ENCODE measurements at places on chromosomes 1 and 21. TPM values are rescaled to one million over a fixed set of nuclear protein-coding genes. Genes with fewer than 3 reads are reported as not detected.

CFAP141 gene
- total RNA-seq = 6.5 TPM

GRCh38 chr1:248618878-248619277, 16.0 kb downstream of the OR2T11 start:
- no peak for DNase-seq

- no peak for DNase-seq
Observed at GRCh38 chr1:47679826-47680225, 242.0 kb downstream of the FOXD2 start.

DNA sequence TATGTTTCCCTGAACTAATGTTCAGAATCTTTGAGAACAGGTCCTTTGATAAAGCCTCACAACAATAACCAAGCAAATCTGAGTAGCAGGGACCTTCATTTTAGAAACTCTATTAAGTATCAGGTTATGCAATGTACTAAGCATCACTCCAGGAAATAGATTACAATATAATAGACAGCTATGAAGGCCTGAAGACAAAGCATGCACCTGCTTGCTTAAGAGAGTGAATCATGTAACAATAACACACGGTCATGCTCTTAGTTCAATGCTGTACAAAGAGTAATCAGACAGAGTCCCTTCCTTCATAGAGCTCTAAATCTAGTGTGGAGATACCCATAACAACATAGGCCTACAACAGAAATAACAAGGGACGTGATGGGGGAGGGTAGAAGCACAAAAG, 8.1 kb upstream of the CMPK1 start:
- DNase-seq = no peak

BEST4 gene
- total RNA-seq = 0.54 TPM

DNA sequence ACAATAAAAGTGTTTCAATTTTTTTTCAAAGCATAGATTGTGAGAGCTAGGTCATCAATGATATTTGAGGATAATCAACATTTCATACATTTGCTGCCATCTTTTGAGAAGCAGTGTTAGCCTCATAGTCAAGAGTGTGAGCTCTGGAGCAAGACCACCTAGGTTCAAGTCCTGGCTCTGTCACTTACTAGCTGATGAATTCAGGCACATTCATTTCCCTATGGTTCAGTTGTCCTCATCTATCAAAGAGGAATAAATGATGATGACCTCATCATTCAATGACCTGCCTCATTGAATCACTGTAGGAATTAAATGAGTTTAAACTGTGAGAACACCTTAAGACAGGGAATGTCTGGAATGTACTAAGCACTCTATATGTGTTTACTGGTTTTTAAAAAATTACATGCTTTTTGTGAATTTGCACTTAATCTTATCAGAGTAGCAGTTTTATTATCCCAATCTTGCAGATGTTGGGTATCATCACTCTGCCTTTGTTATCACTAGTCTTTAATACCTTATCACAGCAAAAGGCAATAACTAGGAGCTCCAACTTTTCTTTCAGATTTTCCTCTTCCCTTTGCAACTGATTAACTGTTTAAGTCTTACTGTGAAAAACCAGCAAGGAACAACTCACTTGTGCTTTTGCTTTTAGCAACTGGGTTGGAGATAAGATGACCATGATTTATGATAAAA, 47.4 kb downstream of the SLC30A10 start:
- no peak for DNase-seq

PITHD1 gene
- 33.5 TPM for total RNA-seq

NBPF20 gene
- 3.9 TPM for total RNA-seq

DNA sequence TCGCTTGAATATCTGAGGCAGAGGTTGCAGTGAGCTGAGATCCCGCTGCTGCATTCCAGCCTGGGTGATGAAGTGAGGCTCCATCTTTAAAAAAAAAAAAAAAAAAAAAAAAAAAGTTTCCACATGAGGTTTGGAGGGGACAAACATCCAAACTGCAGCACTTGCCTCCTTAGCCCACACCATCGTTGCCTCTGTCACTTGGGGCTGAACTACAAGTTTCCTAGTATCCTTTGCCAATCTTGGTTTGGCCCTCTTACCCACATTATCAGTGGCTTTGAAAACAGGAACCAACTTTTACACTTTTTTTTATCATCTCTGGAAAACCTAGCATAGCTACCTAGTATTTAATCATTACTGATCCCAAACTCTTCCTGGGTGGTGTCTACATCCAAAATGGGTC, 59.2 kb downstream of the CLSTN1 start:
- no peak for DNase-seq

GJC2 gene
- 1.8 TPM for total RNA-seq

- no peak for DNase-seq
Observed at GRCh38 chr1:2050461-2050792, 216 bp downstream of the PRKCZ start.

KRTAP11-1 gene
- total RNA-seq = not detected

PTAFR gene
- 11.0 TPM for total RNA-seq

- no peak for DNase-seq
Observed at GRCh38 chr1:180282401-180283044, 52.5 kb downstream of the LHX4 start.

GRCh38 chr1:164763098-164763497, 204.1 kb downstream of the PBX1 start:
- no peak for DNase-seq

C1orf185 gene
- not detected for total RNA-seq

GRCh38 chr1:173043253-173043652, 7.5 kb downstream of the TNFSF18 start:
- no peak for DNase-seq

ACKR1 gene
- total RNA-seq = 59.6 TPM

- no peak for DNase-seq
Observed at GRCh38 chr1:234213658-234214128, 159.6 kb upstream of the COA6 start.

DNA sequence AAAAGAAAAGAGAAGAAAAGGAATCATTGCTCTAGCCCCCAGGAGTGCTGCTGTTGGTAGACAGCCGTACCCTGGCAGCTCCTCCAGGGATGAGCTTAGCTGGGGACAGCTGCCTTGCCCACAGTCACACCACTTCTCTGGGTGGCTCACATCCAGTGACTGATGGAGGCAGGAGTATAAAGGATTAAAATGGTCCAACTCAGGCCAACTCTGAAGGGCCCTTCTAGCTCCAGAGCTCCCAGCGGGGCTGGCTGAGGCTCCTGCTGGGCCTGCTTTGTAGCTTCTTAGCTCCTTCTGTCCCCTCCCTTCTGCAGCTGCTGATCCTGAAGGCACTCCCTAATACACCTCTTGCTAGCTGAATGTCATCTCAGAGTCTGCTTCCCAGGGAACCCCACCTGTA, 4.4 kb downstream of the CITED4 start:
- no peak for DNase-seq

GRCh38 chr1:111449703-111450017, 396 bp downstream of the ATP5PB start:
- no peak for DNase-seq

DNA sequence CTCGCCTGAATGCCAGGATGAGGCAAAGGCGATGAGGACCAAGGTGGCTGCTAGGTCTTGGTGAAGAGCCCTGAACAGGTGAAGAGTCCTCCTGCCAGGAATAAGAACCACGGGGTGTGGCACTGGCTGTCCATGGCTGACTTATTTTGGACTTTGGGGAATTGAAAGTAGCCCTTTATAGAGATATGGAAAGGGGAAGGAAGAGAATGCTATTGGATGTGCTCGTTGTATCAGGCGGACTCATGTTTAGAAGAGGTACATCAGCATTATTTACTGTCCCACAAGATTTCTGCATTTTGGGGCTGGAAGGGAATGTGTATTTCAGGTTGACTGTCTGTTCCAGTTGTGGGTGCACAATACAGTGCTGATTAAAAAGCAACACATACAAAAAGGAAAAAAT, 465.8 kb downstream of the DSCAM start:
- DNase-seq = no peak

DNA sequence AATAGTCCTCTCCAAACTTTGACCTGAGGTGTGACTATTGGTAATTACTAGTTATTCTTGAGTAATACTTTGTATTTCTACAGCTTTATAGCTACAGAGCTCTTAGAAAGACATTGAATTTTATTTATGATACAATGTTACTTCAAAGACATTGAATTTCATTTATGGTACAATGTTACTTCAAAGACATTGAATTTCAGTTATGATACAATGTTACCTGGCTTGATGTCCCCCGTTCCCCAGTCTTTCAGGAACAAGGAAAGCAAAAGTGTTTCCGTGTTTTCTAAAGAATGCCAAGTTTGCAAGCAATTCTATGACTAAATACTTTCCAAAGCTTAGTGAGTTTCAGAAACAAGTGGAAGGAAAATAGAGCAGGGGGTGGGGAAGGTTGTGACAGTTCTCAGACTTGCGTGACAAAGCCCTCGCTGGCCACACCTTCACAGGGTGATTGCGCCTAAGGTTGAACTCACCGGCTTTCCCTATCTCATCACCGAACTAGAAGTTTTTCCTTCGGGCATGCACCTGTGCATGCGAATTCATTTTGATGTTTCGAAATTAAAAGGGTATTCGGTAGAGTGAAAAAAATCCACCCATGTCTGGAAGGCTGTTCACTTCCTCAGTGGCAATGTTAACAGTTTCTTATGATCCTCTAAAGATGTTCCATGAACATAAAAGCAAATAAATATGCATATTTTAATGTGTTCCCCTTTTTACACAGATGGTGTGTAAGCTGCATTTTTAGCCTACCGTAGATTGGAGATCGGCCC, 909 bp upstream of the PAXBP1 start:
- peak; percentile 48 for DNase-seq

DNA sequence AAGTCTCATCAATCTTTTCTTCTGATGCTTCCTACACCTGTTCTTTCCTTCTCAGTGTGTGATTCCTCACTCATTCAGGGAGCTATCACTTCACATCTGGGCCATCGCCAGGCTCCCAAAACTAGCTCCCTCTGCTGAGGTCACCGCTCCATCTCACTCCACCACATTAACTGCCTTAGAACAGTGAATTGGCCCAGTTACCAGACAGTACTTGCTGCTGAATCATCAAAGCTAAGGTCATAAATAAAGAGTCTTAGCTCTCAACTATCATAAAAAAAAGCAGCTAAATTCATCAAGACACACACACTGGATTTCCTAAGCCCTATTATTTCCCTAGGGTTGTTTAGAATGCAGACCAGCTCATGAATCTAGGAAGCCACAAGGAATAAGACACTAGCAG, 18.8 kb upstream of the SRM start:
- DNase-seq = no peak

- no peak for DNase-seq
Observed at GRCh38 chr21:24897883-24898282, 709.4 kb downstream of the MRPL39 start.

GRCh38 chr1:2625311-2625710, 7.5 kb downstream of the MMEL1 start:
- DNase-seq = no peak

DNA sequence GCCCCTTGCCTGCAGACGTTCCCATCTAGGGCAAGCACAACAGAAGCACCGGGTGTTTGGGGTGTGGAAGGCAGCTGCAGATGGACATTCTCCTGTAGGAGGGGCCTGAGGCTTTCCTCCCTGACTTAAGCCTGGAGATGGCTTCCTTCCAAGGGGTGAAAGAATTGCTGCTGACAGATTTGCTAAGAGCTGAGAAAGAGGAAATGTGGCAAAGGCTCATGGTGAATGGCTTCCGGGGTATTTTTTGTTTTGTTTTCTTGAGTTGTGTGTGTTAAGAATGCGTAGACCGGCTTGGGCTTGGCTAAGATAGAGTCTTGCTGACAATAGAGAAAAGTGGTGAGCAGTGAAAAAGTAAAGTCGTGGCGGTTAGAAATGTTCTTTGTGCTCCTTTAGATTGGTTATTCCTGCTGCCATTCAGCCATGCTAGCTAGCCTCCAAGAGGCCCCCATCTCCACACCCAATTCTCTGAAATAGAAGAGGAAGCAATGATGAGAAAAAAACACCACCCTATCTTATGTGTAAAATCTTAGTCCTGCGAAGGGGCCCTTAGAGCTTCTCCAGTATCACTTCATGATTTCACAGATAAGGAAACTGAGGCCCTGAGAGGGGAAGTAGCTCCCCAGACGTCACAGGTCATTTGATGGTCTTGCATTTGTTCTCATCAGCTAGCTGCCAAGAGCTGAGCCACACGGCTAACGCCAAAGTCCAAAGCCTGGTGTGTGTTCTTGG, 36.9 kb downstream of the EIF2D start:
- peak; percentile 72 for DNase-seq

- DNase-seq = no peak
Observed at GRCh38 chr1:58075188-58075578, 471.3 kb downstream of the OMA1 start.

DNA sequence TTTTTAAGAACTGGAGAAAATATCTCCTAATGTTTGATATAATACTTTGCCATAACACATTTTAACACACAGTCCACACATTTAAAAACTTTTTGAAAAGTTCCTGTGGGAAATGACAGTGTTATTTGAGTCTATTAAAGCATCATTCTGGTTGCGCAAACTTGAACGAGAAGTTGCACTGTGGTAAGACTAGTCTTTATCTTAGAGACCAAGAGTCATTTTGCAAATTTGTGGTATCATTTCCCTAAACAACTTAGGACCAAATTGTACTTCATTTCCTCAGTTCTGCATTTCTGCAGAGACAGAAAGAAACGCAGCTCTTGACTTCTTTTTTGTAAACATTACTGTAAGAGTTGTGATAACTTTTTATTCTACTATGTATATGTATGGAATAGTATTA, at the start of gene RGS18:
TSS of gene RGS18 (plus strand) at position 282 of the 400 bp plus-strand sequence. CDS start 176 bp downstream, outside the sequence.
- DNase-seq = peak; percentile 57

LCE2B gene
- not detected for total RNA-seq

DNA sequence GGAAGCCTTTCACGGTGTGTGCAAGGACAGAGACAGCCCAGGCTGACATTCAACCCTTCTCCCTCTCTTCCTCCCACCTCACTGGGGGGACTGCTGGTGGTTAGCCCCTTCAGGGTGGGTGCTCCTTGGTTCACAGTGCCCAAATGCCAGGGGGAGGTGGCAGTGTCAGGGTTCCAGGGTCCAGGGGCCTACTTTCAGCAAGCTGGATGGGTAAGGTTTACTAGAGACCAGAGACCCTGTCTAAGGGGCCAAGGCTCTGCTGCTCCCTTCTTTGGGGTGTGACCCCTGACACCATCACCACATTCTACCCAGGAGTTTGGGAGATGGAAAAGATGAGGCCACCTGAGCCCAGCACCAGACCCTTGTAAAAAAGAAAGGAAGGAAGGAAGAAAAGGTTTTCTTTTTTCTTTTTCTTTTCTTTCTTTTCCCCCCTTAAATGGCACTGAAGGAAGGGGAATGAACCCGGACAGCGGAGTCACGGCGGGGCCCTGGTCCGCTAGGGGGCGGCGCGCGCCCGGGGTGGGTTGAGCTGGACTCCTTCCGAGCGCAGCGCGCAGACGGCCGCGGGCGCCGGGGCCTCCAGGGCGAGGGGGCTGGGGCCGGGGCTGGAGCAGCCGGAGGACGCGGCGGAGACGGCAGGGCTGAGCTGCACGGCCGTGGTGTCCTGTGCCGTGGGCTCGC, 18.8 kb downstream of the KNCN start:
- DNase-seq = peak; percentile 96

ADAM30 gene
- total RNA-seq = not detected

- peak; percentile 82 for DNase-seq
Observed at GRCh38 chr1:1420654-1421141, 378 bp downstream of the ANKRD65 start.

GRCh38 chr1:71294178-71294577, 213.3 kb upstream of the ZRANB2 start:
- no peak for DNase-seq

PAQR6 gene
- 1.3 TPM for total RNA-seq
